ENCODE measurements at places on chromosomes 16 and 17. TPM values are rescaled to one million over a fixed set of nuclear protein-coding genes. Genes with fewer than 3 reads are reported as not detected.
A peak's percentile ranks its signal among the peaks of the same experiment; 100 is the strongest.

TMEM238L gene
- total RNA-seq, result not detected

GRCh38 chr16:57530522-57531252 is 5.7 kb downstream of the CCDC102A start:
- H3K4me1 ChIP-seq, result peaks cover 19% of the 10 kb centered on the region
- H3K27ac ChIP-seq, result no peak overlapping the region
- H3K4me3 ChIP-seq, result no peak overlapping the region
- no peak for DNase-seq
- no peaks in the 10 kb centered on the region for H3K36me3 ChIP-seq
- H3K27me3 ChIP-seq, result no peaks in the 10 kb centered on the region

GJC1 gene
- 39.0 TPM for total RNA-seq

GRCh38 chr16:86531641-86532525 is 21.6 kb downstream of the FOXF1 start:
- no peaks in the 10 kb centered on the region for H3K4me1 ChIP-seq
- DNase-seq, result no peak
- H3K27me3 ChIP-seq, result no peaks in the 10 kb centered on the region

CRISPLD2 gene
- total RNA-seq, result 0.32 TPM

DNA sequence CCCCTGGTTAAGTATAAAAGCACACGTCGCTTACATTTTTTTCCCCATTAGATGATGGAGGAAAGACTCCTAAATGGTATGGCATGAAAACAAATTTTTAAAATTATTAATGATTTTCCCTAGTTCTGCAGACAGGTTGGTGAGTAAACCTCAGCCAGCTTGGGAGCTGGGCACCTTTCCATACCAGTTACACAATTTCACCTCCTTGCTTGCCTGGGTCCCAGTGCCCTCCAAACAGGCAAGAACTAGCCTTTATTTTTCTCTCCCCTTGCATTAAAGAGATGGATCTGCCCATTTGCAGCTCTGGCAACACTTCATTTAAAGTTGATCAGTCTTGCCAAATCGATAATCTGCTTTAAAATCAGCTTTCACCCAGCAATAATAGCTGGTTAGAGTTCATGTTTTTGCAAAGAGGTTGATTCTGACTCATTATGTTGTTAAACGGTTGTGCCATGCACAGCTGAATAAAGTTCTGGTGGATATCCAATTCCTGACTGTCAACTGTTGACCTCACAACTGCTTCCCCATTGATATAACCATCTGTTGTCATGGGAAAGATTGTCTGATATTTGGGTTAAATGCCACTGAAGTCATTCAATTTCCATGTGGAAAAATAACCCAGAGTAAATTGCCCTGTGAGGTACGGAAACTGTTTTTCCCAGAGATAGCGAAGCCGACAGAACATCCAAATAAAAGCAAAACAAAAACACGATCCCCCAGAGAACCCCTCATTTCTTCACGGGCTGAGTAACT is 1.3 kb downstream of the C17orf58 start:
- no peaks in the 10 kb centered on the region for H3K27me3 ChIP-seq
- H3K27ac ChIP-seq, result no peak overlapping the region
- peaks cover 10% of the 10 kb centered on the region for H3K4me1 ChIP-seq
- peak overlapping the region; percentile 59 for H3K4me3 ChIP-seq
- DNase-seq, result no peak

DNA sequence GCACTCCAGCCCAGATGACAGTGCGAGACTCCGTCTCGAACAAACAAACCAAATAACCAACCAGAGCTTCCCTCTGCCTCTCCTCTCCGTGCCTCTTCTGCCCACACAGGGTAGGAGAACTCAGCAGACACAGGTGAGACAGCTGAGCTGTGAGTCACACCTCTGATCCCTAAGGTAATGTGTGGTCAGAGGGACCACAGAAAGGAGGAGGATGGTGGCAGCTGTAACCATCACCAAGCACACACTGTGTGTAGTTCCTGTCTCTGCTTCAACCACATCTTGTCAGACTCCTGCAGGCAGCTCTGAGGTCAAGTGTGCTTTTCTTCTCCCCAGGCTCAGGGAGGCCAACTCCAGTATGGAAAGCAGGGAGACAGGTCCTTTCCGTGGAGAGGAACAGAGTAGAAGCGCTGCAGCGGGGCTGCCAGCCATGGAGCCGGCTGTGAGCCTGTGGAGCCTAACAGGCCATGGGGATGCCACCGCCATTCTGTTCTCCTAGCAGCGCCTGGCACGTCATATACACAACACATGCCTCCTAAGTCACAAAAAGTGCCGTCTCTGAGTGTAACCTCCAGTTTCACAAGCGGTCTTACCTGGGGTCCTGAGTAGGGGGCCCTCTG is 7.1 kb downstream of the NUDT16L1 start:
- peaks cover 46% of the 10 kb centered on the region for H3K36me3 ChIP-seq
- no peak overlapping the region for H3K4me3 ChIP-seq
- no peak overlapping the region for H3K27ac ChIP-seq
- DNase-seq, result no peak
- H3K27me3 ChIP-seq, result no peaks in the 10 kb centered on the region
- no peaks in the 10 kb centered on the region for H3K4me1 ChIP-seq

DNA sequence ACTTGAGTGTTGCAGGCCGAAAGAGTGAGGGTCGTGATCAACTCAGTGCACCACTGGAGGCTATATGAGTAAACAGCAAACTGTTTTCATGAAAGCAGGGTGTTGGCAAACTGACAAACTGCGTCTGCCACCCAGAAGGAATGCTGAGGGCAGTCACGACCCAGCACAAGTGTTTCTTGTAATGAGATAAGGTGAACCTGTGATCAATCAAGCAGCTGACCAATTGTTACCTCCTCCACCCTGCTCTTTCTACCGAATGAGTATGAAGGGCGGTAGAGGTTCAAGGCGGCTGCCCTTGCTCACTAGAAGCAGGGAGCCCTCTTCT is 5.5 kb upstream of the SRL start:
- no peak overlapping the region for H3K27ac ChIP-seq
- H3K27me3 ChIP-seq, result no peaks in the 10 kb centered on the region
- H3K36me3 ChIP-seq, result no peaks in the 10 kb centered on the region

DNA sequence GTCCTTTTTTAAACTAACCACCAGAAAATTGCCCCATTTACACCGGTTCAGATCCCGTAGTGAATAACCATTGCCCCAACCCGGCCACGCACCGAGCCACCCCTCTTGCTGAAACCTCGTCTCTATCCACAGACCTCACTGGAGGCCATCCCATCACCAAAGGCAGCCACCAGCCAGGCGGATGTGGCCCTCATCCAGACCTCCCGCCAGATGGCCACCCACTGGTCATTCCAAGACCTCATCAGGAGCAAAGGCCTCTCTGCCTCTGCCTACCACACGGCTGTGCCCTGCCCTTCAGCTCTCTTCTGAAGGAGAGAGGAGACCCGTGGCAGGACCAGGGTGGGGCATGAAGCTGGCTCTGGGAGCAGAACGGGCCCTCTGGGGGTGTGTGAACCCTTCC is 38.2 kb upstream of the CDH5 start:
- no peak for DNase-seq
- no peaks in the 10 kb centered on the region for H3K36me3 ChIP-seq
- H3K27ac ChIP-seq, result no peak overlapping the region
- H3K27me3 ChIP-seq, result no peaks in the 10 kb centered on the region

MYH8 gene
- not detected for total RNA-seq

CES5A gene
- not detected for total RNA-seq

- peak overlapping the region; percentile 19 for H3K27ac ChIP-seq
- no peak overlapping the region for H3K4me3 ChIP-seq
- no peaks in the 10 kb centered on the region for H3K27me3 ChIP-seq
Observed at GRCh38 chr16:53756275-53756996, 52.5 kb downstream of the FTO start.

DNA sequence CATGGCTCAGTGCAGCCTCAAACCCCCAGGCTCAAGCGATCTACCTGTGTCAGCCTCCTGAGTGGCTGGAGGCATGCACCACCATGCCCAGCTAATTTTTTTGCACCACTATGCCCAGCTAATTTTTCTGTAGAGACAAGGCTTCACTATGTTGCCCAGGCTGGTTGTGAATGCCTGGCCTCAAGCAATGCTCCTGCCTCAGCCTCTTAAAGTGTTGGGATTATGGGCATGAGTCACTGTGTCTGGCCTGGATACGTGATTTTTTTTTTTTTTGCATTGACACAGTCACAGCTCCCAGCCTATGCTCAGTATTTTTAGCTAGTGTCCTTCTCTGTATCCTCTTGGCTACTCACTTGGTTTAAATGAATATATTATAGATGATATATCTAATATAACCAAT is 377.0 kb upstream of the TNRC6C start:
- H3K4me3 ChIP-seq, result no peak overlapping the region
- DNase-seq, result peak; percentile 23
- H3K4me1 ChIP-seq, result no peaks in the 10 kb centered on the region
- H3K36me3 ChIP-seq, result no peaks in the 10 kb centered on the region
- no peak overlapping the region for H3K27ac ChIP-seq

DNA sequence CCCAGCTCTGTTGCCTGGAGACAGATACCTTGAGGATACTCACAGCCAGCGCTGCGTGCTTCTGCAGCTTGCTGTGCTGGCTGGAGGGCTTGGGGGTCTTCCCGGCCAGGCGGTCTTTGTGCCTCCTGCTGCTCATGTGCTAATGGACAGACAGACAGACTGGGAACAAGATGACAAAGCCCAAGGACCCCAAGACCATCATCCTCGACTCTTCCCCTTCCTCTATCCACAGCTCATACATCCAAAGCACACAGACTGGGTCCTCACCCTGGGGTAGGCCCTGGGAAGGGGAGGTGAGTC is 7.7 kb downstream of the NKIRAS2 start:
- no peaks in the 10 kb centered on the region for H3K4me1 ChIP-seq
- H3K27ac ChIP-seq, result no peak overlapping the region
- H3K36me3 ChIP-seq, result no peaks in the 10 kb centered on the region

- H3K27ac ChIP-seq, result no peak overlapping the region
- H3K4me3 ChIP-seq, result no peak overlapping the region
- no peak for DNase-seq
- no peaks in the 10 kb centered on the region for H3K27me3 ChIP-seq
Observed at GRCh38 chr17:10105513-10106001, 92.8 kb downstream of the GAS7 start.

GRCh38 chr17:40541873-40542557 is 23.3 kb downstream of the CCR7 start:
- peaks cover 9% of the 10 kb centered on the region for H3K4me1 ChIP-seq
- no peak overlapping the region for H3K27ac ChIP-seq
- no peaks in the 10 kb centered on the region for H3K27me3 ChIP-seq
- no peak for DNase-seq
- no peak overlapping the region for H3K4me3 ChIP-seq

DNA sequence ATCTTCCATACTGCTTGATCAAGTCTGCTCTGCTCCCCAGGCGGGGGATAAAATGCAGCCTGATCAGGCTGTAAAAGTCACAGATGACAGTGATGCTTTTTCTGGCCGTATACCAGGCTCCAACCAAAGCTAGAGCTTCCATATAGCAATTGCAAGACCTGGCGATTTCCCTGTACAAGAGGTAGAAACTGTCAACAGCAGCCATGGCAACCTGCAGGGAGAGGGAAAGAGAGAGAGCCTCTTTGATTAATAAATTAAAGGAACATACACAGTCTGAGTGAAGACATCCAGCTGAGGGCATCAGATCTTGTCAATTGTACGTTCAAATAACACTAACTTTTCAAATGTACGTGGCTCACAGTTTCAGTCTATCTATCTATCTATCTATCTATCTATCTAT is 13.9 kb downstream of the HSDL1 start:
- no peak overlapping the region for H3K4me3 ChIP-seq
- DNase-seq, result no peak
- no peak overlapping the region for H3K27ac ChIP-seq
- H3K36me3 ChIP-seq, result peaks cover 16% of the 10 kb centered on the region
- H3K4me1 ChIP-seq, result no peaks in the 10 kb centered on the region
- H3K27me3 ChIP-seq, result no peaks in the 10 kb centered on the region

DNA sequence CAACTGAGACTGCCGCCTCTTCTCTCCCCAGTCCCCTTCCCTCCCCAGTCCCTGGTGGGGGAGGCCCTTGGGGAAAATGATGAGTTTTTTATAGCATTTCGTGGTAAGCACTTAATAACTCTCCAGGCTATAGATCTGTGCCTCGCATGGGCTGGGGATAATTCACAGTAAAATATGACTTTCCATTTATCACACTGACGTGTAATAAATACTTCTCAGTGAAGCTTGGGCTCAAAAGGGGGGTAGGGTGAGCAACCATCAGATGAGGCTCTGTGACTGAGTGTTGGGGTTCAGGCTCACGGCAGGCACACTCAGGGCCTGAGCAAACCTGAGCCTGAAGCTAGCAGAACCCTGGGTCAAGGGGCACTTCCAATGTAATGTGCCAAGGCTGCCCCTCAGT is 101.6 kb downstream of the CCT6B start:
- H3K4me1 ChIP-seq, result no peaks in the 10 kb centered on the region
- H3K27me3 ChIP-seq, result no peaks in the 10 kb centered on the region
- H3K27ac ChIP-seq, result no peak overlapping the region
- DNase-seq, result no peak
- no peak overlapping the region for H3K4me3 ChIP-seq

Data from A673 (cell line).